Left renal pelvis (tissue), 4 donors: ENCODE measurements at places on chromosomes 11 and 22.
A peak's percentile ranks its signal among the peaks of the same experiment; 100 is the strongest.

DNA sequence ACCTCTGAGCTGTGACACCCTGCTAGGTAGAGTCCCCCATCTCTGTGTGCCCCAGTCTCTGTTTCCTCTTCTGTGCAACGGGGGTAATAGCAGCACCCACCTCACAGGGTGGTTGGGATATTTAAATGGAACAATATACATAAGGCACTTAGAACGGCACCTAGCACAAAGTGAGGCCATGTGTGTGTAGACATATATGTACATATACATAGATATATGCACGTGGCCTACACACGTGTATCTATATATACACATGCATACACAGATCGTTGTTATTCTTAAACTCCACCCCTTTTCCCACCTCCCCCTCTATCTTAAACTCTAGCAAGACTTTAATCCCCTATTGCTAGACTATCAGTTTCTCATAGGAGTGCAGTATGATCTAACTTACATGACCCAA lies 2.4 kb downstream of the WNT11 start:
- no peak for DNase-seq

DNA sequence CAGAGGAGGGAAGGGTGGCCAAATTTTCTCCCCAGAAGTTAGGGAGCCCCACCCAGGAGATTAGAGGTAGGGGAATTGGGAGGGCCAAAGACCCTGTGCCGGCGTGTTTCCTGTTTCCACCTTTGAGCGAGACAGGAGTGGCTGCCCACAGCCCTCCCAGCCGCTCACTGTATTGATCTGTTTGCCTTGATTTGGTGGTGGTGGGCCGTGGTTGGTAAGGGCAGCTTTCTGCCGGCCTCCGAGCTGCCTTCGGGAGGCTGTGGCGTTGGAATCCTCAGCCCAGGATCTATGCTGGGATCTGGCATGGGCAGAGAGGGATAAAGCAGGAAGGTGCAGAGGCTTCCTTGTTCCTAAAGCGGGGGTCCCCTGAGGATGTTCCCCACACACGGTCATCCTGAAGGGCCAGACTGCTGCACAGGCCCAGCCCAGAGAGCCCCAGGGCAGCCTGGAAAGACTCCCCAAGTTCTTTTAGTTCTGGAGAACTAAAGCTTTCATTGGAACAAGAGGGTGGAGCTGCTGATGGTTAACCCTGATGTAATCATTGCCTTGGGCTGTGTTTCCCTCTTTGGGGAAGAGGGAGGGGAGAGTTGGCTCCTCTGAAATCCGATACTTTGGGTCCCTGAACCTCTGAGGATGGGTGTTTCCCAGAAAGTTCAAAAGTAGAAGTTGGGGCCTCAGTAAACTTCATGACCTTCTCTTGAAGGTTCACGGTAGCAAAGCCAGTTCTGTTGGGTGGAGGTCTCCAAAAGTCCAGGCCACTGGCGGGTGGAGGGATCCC lies 7.2 kb downstream of the FAM83F start:
- no peak for DNase-seq

DNA sequence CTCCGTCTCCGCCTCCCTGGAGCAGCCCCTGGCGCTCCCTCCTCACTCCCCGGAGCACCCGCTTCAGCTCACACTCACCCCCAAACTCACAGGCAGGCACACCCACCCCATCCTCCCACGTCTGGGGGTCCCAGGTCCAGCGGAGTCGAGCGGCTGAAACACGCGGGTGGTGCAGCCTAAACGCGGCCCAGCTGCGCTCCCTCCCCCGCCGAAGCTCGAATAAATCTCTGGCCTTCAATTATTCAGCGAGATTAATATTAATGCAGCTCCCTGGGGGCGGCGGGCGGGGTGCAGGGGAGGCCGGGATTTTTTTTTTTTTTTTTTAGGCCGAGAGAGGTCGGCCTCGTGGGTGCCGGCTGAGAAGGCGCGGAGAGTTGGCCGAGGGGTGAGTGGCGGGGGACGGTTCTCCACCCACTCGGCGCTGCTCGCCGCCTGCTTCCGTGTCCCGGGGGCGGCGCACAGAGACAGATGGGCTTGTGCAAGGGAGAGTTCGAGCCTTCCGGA lies 524 bp upstream of the SLC1A2 start:
- no peak for DNase-seq

- DNase-seq, result no peak
Observed at GRCh38 chr11:2775083-2775625, 75.4 kb upstream of the KCNQ1OT1 start.

DNA sequence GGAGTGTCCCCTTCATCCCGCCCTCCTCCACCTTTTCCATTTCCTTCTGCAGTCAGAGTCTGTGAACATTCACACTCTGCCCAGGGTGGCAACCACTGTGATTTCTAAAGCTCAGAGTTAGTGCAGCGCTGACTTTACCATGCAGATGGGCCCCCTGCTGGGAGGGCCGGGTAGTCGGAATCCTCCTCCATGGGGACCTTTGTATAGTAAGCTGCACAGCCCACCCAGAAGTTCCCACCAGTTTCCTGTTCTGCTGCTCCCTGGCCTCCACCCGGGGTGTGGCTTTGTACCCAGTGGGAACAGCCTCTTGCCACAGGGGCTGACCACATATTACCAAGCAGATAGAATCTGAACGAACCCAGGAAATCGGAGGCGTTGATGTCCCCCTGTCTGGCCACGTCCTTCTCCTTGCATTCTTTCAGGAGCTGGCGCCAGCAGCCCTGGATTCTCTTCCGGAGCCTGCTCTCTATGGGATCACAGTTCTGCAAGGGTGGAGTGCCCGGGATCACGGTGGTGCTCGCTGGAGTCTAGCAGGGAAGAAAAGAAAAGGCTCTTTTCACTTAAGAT lies 125.3 kb downstream of the MPPED1 start:
- DNase-seq, result no peak

GRCh38 chr11:40819230-40819629 lies 640.2 kb downstream of the LRRC4C start:
- no peak for DNase-seq

DNA sequence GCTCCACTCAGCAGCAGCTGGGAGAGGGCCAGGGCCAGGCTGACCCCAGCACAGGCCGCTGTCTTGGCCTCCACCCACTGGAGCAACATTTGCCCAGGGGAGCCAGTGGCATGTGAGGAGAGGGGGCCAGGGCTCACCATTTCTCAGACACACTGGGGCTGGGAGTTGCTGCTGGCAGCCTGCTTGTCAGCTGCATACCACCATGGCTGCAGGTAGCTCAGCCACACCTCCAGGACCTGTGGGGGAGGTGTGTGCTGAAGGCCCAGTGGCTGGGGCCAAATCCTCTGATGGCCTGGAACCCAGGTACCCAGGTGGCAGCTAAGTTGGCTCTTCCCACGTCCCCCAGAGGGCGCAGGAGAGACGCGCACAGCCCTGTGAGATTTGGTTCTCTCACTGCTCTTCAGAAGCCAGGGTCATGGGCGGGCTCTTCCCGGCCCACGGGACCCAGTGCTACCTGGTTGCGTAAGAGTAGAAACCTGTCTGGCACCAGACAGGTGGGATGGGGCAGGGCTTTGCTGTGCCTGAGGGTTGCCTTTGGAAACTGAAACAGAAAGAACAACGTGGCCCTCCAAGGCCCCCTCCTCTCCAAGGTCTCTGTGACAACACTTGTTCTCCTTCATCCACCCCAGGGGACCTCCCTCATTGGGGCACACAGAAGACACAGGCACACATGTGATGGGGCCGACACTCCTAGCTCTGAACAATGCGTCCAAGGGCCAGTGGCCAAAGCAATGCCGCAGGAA lies 98.8 kb downstream of the MED15 start:
- DNase-seq, result no peak

- DNase-seq, result no peak
Observed at GRCh38 chr11:32244453-32244852, 153.6 kb downstream of the RCN1 start.

GRCh38 chr11:128042290-128042751 lies 545.0 kb downstream of the ETS1 start:
- DNase-seq, result peak; percentile 67

- DNase-seq, result peak; percentile 23
Observed at GRCh38 chr11:37449146-37449545, 851.1 kb upstream of the RAG2 start.

GRCh38 chr11:130535520-130535919 lies 87.1 kb downstream of the ADAMTS15 start:
- DNase-seq, result no peak

- DNase-seq, result no peak
Observed at GRCh38 chr22:33842421-33843094, 77.7 kb downstream of the LARGE1 start.

DNA sequence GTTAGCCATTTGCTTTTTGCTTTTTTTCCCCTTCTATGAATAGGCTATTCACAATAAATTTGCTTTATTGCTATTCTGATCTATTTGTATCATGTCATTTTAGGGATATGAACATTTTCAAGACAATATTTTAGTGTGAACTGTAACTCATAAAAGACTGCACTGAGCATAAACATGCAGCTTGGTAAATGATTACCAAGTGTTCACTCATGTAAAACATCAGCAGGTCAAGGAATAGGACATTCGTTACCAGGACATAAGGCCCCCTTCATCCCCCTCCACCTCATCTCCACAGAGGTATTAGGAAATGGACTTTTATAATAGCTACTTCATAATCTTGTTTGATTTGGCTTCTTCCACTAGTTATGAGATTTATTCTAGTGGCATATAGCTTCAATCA lies 12.4 kb downstream of the NLRP14 start:
- no peak for DNase-seq

- no peak for DNase-seq
Observed at GRCh38 chr11:127070808-127071207, 70.2 kb upstream of the KIRREL3 start.

DNA sequence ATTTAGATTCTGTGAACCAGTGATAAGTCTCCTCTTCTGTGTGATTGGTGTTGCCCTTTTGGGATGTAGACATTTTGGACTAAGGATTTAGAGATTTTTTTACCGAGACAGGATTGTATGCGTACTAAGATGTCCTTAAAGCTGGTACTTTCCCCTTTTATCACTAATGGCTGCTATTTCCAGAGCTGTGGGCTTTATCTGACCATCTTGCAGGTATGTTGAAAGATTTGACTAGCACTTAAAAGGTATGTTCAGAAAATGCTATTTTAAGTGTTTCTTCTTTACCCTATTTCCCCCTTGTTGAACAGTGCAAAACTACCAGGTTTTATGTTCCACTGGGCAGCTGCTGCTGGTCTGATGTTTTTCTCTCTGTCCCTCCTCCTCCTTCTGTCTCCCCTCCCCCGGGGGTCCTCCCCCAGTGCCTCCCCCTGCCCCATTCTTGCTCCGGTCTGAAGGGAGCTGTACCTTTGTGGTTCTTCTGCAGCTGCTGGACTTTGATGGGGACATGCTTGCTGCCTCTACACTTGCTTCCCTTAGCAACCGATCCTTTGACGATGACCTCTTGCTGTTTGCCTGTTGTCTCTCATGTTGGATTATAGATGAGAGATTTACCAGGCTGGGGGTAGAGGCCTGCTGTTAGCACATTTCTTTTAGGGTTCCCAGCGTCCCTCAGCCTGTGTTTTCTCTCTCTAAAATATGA lies 59.6 kb downstream of the ZNRF3 start:
- no peak for DNase-seq

DNA sequence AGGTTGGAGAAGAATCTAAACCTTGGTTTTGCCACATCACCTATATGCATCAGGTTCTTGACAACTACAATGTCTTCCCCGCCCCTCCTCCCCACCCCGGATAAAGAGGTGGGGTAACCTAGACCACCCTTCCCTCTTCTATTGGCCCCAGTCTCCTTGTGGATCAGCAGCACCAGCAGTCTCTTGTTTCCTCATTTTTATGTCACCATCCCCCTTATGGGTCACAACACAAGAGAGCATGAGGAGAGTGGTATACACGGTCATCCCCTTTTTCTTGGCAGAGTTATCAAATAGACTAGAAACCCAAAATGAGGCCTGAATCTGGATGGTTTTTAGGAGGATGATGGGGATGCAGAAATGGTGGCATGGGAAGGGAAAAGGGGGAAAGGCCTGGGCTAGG lies 1.2 kb downstream of the MS4A4E start:
- no peak for DNase-seq

DNA sequence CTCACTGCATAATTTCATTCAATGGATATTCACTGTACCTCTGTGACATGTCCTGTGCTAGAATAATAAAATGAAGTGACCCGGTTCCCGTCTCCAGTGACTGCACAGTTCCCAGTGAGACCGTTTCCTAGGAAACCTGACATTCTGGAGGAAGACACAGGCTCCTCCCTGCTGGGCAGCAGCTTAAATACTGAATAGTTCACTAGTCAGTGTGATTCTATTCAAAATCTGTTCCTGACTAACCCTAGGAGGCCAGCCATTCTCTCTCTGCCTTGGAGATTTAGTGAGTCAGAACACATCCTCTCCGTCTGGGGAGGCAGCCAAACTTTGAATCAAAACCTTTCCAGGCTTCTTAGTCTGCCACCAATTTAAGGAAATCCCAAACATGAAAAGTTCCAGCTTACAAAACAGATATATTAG lies 11.3 kb downstream of the TRIM66 start:
- DNase-seq, result no peak

DNA sequence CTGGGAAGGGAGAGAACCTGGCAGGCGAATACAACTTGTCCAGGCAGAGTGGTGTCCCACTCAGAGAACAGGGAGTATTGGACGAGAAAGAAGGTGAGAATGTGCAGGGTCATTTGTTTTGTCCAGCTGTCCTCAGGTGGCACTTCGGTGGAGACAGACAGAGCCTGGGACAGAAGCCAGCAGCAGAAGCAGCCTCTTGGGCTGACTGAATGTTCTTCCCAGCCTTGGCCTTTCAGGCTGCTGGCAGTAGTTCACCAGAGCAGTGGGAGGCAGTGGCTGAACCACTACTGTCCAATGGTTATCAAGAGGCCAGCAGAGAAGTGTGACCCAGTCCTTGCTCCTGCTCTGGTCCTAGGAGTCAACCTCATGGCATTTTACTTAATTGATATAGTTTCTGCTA lies 331.1 kb upstream of the NARS2 start:
- DNase-seq, result no peak

GRCh38 chr11:44805596-44805995 lies 78.8 kb downstream of the TSPAN18 start:
- DNase-seq, result no peak

GRCh38 chr11:65064847-65065240 lies 6.5 kb upstream of the NAALADL1 start:
- DNase-seq, result no peak

DNA sequence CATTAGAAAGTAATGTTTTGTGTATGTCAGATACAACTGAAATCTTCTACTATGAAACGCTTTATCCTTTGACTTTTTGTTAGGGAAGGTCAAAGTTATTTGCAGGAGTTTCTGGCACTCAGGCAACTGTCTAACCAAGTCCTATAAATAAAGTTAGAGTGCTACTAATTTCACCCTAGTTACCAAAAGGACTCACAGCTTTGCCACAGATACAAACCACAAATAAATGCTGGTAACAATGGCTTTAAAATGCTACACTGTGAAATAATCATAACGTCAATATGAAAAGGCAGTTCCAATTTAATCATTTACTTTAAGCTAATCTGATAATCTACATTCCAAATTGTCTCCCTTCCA lies 124.3 kb downstream of the RBFOX2 start:
- no peak for DNase-seq

- no peak for DNase-seq
Observed at GRCh38 chr11:76626921-76627401, 43.6 kb downstream of the LRRC32 start.

- DNase-seq, result no peak
Observed at GRCh38 chr11:64531906-64532312, 59.1 kb upstream of the SLC22A12 start.

GRCh38 chr22:44678556-44679305 lies 23.3 kb upstream of the PRR5 start:
- no peak for DNase-seq
